ENCODE measurements at places on chromosomes 5 and 9. TPM values are rescaled to one million over a fixed set of nuclear protein-coding genes. Genes with fewer than 3 reads are reported as not detected.

Gene FABP6
- total RNA-seq = 1.00 TPM

Gene NDUFS4
- total RNA-seq = 104 TPM

Gene STPG3
- total RNA-seq = not detected

Gene LCP2
- 5.8 TPM for total RNA-seq

Gene STK10
- total RNA-seq = 7.6 TPM

Gene MVB12B
- 21.3 TPM for total RNA-seq

Gene FBLL1
- total RNA-seq = 0.41 TPM

Gene PNPLA7
- total RNA-seq = 9.8 TPM

Gene KLHL9
- 35.9 TPM for total RNA-seq

Gene APBA1
- 2.8 TPM for total RNA-seq

All from ovary (tissue), 10 donors.